Activated CD4-positive, alpha-beta T cell treated with anti-CD3 and anti-CD28 coated beads, Interleukin-2, amount 50 U/mL, for 1 hour (primary cell): ENCODE measurements at places on chromosomes 5 and 9.
A peak's percentile ranks its signal among the peaks of the same experiment; 100 is the strongest.

DNA sequence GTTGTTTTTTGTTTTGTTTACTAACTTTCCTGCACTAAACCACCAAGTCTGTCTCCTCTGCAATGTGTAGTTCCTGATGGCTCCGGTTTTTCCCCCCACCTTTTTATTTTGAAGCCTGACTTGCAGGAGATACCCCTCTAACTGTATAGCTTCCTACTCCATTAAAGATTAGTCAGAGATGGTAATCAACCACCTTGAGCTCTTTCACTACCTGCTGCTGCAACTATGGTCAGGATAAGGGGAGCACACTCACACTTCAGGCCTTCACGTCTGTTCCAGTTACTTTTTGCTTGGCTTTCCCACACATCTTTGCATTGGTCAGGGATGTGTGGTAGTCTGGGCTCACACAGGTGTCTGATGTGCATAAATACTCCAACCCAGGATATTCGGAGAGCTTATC is 63.4 kb downstream of the NR6A1 start:
- DNase-seq: no peak

GRCh38 chr5:160293901-160294561 is 18.3 kb downstream of the CCNJL start:
- no peak for DNase-seq

- DNase-seq: no peak
Observed at GRCh38 chr5:144691936-144692335, 521.3 kb downstream of the KCTD16 start.

DNA sequence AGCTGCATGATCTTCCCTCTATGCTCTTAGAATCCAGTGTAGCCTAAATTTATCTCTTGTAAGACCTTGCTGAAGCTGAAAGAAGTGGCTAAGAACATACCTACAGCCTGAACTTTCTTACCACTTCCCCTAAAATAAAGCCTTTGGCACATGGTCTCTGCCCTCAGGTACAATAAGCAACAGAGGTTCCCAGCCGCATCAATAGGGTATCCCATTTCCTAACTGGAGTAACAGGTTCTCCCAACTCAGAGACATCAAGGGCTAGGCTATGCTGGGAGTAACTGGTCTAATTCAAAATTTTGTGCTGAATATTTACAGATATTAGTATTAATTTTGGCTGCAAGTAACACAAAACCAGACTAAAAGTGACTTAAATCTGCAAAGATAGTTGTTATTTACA is 335.8 kb upstream of the TRPC7 start:
- DNase-seq: no peak

- no peak for DNase-seq
Observed at GRCh38 chr5:99177796-99178195, 249.0 kb upstream of the CHD1 start.

- DNase-seq: no peak
Observed at GRCh38 chr9:38371495-38371894, 21.0 kb upstream of the ALDH1B1 start.

GRCh38 chr9:137064027-137064879 is 6.1 kb downstream of the SAPCD2 start:
- peak; percentile 57 for DNase-seq

DNA sequence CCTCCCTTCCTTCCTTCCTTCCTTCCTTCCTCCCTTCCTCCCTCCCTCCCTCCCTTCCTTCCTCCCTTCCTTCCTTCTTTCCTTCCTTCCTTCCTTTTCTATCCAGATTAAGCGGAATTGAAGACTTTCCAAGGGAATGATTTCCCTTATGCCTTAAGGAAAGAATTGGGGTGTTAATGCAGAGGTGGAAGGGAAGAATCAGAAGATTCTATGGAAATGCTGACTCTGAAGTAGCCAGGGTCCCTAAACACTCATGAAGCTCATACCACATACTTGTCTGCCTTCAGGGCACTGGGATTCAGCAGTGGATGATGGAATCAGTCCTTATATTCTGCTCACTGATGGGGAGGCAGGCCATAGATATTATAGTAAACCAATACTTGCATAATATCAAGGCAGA is 48.2 kb downstream of the TNC start:
- no peak for DNase-seq

- DNase-seq: no peak
Observed at GRCh38 chr9:83060556-83060955, 2.4 kb downstream of the RASEF start.

DNA sequence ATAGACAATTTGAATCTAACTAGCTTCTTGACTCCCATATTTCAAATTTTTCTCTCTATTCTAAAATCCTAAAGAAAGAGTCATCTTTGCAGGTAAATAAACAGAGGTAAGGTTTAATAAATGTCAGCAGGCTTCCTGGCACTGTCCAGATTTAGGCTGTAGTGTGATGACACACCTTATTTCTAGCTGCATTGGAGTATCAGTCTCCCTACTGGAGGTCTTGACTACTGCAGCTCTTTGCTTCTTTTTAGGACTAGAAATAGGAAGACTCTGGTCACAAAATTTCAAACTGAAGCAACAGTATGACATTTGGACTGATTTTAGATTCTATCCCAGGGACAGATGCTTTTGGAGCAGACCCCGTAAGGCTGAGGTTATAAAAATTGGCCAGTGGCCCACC is 40.7 kb upstream of the PPP3R2 start:
- no peak for DNase-seq

DNA sequence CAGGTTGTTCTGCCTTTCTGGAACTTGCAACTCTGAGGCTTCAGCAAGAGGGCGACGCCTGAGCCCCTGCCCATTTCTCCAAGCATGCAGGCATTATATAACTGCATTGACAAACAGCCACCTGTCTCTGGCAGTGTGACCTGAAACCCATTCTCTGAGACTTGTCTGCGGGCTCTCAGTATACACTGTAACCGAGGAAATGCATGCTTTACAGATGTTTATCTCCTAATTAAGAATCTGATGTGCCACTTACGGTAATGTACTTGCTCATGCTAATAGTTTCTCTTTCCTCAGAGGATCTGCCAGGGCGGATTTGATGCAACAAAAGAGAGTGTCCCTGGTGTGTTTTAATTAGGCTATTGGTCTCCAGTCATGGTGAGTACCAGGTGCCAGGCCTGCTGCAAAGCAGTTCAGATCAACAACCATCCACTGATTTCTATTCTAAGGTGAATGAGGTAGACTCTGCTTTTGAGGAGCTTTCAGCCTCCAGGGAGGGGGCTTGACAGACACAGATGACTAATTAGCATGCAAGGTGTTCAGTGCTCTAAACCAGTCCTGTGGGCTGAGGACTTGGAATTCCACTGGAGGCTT is 593.7 kb upstream of the KLF4 start:
- DNase-seq: no peak

DNA sequence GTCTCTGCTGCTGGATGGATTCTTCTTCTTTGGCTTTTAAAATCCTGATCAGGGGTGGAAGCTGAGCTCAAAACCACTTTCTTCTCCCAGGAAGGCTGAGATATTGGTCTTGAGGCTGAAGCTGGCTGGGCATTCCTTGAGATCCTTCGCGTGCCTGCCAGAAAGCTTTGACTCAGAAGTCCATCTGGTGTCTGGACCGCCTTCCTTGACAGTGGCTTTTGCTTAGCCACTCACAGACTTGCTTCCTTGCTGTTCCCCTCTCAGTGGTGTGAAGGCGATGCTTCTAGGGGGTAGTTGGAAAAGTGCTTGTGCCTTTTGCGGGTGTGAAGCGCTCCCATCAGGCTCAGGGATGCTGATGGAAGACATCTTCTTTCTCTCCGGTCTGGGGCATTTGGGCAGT is 45.9 kb downstream of the RGS3 start:
- DNase-seq: no peak

- no peak for DNase-seq
Observed at GRCh38 chr9:73805111-73805510, 653.4 kb downstream of the ANXA1 start.

GRCh38 chr9:129759804-129760502 is 7.1 kb upstream of the PTGES start:
- no peak for DNase-seq

DNA sequence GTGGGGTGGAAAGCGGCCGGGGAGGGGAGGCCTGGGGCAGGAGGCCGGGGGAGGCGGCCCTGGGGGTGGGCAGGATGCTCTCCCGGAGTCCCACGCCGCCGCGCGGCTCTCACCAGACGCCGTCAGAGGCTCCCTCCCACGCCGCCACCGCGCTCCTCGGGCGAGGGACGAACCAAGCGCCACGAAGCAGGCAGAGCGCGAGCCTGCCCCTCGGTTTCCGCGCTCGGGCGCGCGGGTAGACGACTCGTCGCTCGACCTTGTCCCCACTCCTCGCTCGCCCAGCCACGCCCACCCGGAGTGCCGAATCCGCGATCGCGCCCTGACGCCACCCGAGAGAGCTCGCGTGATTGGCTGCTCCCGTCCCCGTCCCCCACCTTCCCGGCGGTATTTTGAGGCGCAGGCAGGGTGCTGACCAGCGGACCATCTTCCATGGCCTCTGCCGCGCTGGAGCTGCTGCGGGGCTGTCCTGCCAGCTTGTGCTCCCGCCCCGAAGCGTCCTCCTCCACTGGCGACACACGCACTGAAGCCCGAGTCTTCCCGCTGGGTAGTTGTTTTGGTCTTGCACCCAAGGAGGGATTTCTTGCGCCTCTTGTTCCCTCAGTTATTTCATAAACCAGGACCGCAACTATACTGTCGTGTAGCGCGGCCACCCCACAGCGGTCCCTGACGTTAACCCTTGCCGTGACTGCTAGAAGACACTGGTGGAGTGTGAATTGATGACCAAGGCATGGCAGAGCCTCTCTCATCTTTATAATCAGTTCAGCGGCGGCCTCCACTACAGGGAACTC is at the start of gene GNE:
GNE (minus strand) TSS at position 241 of the 788 bp plus-strand sequence. CDS start 9,093 bp downstream, outside the sequence.
- DNase-seq: peak; percentile 98

GRCh38 chr9:27470291-27470856 is 53.7 kb upstream of the IFNK start:
- no peak for DNase-seq

GRCh38 chr5:14884062-14884612 is 12.6 kb upstream of the ANKH start:
- no peak for DNase-seq

DNA sequence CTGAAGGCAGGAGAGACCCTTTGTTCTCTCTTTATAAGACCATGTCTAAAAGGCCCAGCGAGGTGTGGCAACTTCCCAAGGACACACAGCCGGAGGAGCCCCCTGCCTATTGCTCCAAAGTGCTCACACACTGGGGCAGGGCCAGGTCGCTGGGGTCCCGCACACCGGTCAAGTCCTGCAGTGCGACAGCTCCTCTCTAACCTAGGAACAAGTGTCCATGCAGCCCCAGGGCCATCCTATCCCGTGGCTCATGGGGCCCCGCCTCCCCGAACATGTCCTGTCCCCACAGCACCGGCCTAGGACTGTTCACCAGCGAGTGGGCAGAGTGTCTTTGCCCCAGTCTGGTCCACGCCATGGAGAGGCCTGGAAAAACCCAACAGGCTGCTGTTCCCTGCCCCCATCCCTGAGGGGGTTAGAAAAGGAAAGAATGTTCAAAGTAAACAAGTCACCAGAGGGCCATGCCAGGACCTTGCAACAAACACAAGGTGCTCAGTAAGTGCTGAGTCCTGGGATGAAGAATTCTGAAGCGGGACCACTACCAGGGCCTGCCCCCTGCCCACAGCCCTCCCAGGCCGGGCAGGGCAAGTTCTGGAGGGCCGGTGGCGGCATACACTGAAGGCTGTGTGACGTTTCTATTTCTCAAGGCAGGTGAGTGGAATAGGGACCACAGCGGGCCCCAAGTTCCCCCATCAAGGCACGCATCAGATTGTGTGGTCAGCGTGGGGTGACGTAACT is 938 bp downstream of the NINJ1 start:
- peak; percentile 54 for DNase-seq

DNA sequence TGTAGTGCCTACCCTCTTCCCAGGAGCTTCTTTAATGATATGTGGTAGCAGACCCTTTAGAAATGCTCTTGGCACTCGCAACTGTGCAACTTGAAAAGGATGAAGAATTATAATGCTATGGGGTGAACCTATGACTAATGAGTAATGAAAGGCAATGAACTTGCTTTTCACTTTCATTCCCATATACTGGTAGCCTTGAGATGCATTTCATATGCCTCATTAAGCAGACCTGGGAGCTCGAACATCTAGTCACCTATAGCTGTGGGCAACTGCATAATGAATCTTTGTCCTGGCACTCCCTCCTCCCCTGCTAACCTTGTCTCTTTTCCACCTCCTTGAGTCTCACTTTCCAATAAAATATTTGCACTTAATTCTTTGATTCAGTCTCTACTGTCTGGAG is 605.9 kb upstream of the DAB2 start:
- no peak for DNase-seq

GRCh38 chr5:151958111-151958510 is 33.5 kb upstream of the GLRA1 start:
- no peak for DNase-seq

- DNase-seq: no peak
Observed at GRCh38 chr5:60540856-60541805, 158.8 kb downstream of the DEPDC1B start.

DNA sequence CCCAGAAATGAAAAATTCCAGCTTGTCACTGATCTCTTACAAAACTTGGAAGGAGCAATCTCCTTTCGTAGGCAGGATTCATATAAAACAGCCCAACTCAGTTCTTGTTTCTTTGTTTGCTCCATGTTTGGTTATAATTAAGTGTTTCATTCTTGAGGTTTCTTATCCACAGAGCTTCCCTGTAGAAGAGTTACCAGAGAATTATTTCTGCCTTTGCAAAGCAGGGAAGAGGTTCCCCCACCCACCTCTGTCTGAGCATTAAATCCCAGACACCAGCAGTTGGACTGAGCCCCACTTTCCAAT is 34.1 kb upstream of the RAI14 start:
- no peak for DNase-seq

DNA sequence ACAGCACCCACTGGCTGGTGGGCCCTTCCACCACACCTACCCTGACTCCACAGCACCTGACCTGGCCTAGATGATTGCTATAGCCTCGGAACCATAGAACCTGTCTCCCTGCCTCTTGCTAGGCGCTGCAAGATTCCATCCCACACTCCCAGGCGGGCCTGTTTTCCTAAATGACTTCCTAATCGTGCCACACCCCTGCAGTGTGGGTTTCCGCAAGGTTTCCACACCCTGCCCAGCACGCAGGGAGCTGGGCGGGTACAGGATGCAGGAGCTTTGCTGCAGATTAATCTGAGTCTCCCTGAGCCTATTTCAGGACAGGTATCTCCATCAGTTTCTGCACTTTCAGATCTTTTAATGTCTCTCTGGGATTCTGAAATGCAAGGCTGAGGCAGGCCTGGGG is 62.9 kb downstream of the SHB start:
- no peak for DNase-seq

DNA sequence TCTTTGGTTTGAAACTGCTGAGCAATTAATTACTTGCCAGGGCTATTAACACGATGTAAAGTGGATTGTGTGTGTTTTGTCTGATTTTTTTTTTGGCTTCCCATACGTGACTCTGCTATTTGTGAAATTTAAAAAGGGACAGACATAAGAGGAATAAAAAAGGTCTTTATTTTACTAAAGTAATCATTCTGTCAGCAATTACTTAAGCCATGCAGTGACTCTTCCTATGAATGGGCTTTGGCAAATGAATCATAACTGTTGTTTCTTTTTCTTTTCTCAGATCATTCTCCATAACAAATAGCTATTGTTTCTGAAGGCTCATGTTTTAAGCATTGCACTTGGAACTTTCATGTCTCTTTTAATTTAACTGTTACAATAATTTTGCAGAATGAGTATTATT is 461.3 kb upstream of the RORB start:
- no peak for DNase-seq
